ENCODE measurements at places on chromosomes 4 and X.

DNA sequence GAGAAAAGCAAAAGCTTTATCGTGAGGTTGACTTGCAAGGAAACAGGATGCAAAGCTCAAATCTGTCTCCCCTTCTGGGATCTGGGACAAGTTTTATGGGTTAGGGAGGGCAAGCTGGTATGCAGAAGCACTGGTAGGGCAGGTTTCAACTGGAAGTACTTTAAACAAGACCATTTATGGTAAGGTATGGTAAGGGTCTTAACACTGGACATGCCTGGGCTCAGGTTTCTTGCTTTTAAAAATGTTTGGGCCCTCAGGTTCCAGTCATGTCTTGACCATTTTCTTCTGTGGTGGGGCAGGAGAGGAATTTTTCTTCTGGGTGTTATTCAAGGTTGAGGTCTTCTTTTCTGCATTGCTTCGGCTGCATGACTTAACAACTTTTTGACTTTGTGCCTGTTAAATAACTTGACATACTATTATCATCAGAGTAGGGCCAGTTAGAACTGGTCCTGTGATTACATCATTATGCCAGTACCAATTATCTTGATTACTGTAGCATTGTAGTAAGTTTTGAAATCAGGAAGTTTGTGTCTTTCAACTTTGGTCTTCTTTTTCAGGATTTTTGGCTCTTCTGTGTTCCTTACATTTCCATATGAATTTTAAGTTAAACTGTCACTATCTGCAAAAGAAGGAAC lies 33.7 kb downstream of the CD38 start:
- DNase-seq: no peak

GRCh38 chr4:78482281-78482680 lies 69.3 kb upstream of the ANXA3 start:
- DNase-seq: no peak

DNA sequence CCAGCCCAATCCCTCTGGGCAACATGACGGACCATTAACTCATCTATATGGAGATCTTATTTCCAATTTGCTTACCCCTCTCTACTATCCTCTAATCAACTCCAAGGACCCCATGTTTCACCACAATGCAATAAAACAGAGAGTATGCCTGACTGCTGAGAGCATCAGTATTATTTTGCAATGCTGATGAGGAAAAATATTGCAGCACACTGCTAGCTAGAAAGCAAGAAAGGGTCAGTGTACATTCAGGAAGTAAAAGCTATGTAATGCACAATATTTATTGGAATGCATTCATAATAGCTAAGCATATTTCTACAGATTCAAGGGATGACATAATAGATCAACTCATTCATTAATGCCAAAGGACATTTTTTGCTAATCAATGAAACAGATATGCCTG lies 33.2 kb downstream of the ARAP2 start:
- DNase-seq: no peak

DNA sequence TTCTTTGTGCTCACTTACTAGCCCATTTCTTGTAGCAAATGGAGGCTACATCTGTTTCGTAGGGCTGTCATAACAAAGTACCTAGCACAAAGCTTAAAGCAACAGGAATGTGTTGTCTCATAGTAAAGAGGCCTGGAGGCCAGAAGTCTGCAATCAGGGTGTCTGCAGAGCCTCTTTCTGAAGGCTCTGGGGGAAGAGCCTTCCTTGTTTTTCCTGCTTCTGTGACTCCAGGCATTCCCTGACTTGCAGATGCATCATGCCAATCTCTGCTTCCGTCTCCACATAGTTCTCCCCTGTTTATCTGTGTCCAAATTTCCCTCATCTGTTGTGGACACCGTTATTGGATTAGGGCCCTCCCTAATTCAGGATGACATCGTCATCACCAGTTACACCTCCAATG lies 67.1 kb downstream of the SHROOM2 start:
- DNase-seq: no peak

- DNase-seq: no peak
Measured at GRCh38 chr4:90084277-90084966, 42.8 kb upstream of the CCSER1 start.

DNA sequence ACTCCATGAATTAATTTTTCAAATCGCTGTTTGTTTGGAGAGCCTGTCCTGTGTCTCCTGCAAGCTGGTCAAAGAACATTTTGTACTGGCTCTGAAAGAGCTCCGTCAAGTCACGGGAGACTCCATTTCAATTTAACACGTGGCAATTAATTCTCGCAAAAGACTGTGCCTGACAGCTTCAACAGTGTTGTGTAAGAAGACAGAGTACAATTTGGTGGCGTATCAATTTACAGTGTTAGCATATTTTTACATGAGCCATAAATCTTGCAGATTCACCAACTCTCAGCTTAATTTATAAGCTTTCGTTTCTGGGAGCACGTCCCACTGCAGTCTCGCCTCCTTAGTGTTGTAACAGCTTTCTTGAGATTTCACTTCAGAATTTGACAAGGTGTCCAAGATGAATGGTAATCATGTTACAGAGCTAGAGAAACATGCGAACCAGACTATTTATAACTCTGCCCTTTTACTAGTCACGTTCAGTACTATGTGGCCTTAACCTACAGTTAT lies 70.8 kb downstream of the RWDD4 start:
- no peak for DNase-seq

DNA sequence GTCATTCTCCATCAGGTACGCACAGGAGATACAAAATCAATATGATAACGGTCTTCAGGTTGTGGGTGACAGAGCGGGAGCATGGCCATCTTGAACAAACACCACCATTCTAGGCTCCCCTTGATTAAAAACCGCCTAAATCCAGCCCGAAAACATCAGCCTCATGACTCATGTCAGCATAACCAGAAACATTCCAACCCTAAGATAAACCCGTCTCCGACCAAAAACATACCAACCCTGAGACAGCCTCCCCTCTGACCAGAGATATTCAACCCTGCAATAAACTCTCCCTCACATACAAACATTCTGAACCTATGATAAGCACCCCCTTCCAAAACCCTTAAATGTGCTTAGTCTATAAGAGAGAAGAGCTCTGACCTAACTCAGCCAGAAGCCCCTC lies 157.9 kb downstream of the DHRSX start:
- no peak for DNase-seq

DNA sequence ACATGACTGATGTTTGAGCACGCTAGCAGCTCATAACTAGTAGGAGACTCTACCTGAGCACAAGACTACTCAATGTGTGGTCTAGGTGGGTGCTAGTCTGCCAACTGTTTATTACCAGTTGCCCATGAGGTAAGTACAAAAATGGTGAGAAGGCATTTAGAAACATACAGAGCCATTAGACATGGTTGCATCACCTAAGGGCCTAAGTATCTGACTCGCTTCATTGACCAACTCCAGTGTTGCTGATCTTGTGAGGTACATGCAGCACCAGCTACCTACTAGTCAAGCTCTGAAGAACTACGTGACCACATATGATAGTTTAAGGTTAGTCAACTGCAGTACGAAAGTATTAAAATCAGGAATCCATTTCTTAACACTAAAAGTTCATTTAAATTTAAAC lies 39.9 kb downstream of the APBB2 start:
- DNase-seq: no peak

DNA sequence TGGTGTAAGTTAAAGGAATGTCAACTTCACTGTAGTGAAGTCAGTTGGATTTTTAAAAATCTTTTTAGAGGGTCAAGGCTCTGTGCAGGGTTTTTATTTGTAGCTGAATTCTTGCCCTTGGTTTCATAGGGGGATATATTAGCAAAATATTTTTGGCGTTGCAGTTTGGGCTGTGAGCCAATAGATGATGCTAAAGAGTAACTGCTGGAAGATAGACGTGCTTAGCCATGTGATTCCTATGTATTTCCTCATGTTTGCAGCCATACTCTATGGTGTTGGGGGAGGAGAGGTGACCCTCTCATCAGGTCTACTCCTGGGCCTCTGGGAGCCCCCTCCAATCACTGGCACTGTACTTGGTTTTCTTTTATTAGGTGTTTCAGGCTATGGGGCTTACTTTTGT lies 246.7 kb upstream of the ARHGAP24 start:
- DNase-seq: no peak

DNA sequence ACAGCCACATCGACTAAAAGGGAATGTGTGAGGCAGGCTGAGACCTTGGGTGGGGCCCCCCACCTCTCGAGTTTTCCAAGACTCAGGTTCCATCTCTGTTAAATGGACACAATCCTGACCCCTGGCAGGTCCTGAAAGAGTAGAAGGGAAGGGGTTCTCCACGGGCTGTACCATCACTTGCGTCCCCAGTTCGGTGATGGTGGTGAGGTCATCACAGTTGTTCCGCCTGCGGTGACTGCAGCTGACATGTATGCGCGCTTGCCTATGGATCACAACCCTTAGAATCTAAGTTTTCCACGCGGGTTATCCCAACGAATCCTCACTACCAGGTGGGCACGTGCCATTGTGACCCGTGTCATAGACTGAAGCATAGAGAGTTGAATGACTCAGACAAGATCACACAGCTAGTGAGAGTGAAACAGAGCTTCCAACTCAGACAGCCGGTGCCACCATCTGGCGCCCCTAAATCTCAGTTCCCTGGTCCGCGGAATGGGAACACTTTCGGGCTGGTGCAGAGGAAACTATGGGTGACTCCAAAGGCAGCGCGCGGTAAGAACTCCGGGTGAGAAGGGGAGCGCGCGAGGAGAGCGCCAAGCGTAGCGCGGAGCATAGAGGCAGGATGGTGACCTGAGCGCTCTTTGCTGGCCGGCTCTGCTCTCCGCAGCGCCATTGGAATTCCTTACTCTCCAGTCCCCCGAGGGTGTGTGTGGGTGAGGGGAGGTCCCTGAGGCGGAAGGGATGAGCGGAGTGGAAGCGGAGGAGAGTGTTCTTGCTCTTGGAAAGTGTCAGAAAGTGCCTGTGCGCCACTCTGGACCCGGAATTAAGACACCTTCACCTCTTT lies 10.5 kb downstream of the MSX1 start:
- DNase-seq: no peak

- no peak for DNase-seq
Measured at GRCh38 chr4:13492747-13493146, 8.6 kb upstream of the RAB28 start.

- DNase-seq: no peak
Measured at GRCh38 chrX:129649268-129650182, 5.2 kb downstream of the APLN start.

DNA sequence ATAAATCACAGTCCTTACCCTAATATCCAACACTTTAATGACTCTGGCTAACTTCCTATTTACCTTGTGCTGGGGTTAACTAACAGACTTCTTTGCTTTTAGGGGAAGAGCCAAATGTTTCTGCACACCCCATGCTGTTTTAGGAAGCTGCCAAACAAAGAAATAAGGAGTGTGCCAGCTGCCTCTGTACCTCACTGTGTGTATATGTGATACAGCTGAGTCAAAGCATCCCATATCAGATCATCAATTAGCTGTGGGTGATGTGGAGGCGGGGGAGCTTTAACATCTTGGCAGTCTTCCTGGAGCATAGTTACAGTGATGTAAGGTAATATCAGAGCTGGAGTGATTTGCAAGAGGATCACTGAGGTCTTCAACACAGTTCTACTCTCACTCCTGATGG lies 95.4 kb downstream of the COL25A1 start:
- no peak for DNase-seq

GRCh38 chr4:94307231-94307871 lies 35.3 kb downstream of the HPGDS start:
- DNase-seq: no peak

DNA sequence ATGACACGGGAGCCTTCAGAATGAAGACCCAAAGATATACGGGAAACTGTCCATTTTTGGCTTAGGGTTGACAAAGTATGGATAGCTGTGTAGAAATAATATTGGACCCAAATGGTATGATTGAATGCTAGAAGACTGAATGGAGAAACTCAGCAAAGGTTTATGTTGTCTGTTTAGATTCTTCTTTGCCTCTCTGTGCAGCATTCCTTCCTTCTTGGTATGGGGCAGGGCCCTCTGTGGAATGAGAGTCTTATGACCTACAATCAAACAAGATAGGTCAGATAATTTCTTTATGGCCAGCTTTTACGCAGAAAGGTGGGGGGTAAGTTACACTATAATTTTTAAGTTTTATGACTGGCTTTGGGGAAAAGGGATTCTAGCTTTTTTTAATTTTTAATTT lies 124.3 kb downstream of the PCDH10 start:
- no peak for DNase-seq

GRCh38 chr4:37890801-37891259 lies at the start of gene TBC1D1:
Gene TBC1D1 (plus strand): TSS chr4:37891084. CDS start chr4:37902096, 11,012 bp downstream.
- DNase-seq: no peak

- no peak for DNase-seq
Measured at GRCh38 chr4:95761426-95761825, 78.5 kb upstream of the PDHA2 start.

- DNase-seq: no peak
Measured at GRCh38 chrX:41616255-41616654, 72.5 kb upstream of the GPR34 start.

DNA sequence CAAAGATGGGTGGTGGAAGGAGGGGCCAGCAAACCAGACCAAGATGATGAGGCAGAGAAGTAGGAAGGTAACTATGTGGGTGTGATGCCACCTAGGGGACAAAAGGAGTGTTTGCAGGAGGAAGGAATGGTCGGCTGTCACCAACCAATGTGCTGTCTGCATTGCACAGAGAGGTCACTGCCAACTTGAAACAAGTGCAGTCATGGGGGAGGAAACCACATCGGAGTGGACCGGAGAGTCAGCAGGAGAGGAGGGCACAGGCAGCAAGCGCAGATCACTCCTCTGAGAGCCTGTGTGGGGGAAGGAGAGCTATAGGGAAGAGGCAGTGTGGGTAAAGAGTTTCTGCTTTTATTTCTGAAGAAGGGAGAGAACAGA lies 38.5 kb upstream of the FGFBP2 start:
- DNase-seq: no peak

GRCh38 chrX:118928151-118928550 lies 46.3 kb upstream of the LONRF3 start:
- no peak for DNase-seq

GRCh38 chrX:11665168-11666111 lies at the start of gene ARHGAP6:
Gene ARHGAP6 (minus strand): TSS chrX:11665920. CDS start chrX:11664828, 1,092 bp downstream.
- no peak for DNase-seq

- no peak for DNase-seq
Measured at GRCh38 chr4:32858971-32859370, 2138.8 kb downstream of the PCDH7 start.

DNA sequence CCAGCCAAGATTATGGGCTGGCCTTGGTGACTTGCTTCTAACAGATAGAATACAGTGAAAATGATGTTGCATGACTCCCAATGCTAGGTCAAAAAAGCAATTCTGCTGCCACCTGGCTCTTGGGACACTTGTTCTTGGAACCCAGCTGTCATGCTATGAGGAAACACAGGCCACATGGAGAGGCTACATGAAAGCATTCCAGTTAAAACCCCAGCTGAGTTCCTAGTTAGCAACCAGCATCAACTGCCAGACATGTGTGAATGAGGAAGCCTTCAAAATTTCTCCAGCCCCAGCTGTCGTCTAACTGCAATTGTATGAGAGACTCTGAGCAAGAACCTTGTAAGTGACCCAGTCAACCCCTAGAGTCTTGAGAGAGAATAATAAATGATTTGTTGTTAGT lies 105.2 kb upstream of the FGF16 start:
- DNase-seq: no peak

GRCh38 chr4:70761276-70761816 lies 39.6 kb downstream of the RUFY3 start:
- no peak for DNase-seq

All from activated T-cell treated with anti-CD3 and anti-CD28 coated beads for 1 hour (primary cell).